Neural crest cell (in vitro differentiated cells): ENCODE measurements at places on chromosomes 12 and 14. TPM values are rescaled to one million over a fixed set of nuclear protein-coding genes. Genes with fewer than 3 reads are reported as not detected.

Gene SYCP3
- 0.36 TPM in 1 of 2 replicates, not detected in the other for total RNA-seq

Gene LRTM2
- 0.19 TPM in 1 of 2 replicates, not detected in the other for total RNA-seq

Gene KITLG
- total RNA-seq = 6.2 and 7.0 TPM in 2 replicates

Gene KCNC2
- total RNA-seq = not detected in 2 replicates

- H3K36me3 ChIP-seq = peaks cover 3% of the 10 kb centered on the region
- no peak for DNase-seq
- no peaks in the 10 kb centered on the region for H3K27me3 ChIP-seq
- H3K27ac ChIP-seq = no peak overlapping the region
- no peak overlapping the region for H3K4me3 ChIP-seq
Measured at GRCh38 chr12:45290216-45290605, 74.3 kb downstream of the ANO6 start.

DNA sequence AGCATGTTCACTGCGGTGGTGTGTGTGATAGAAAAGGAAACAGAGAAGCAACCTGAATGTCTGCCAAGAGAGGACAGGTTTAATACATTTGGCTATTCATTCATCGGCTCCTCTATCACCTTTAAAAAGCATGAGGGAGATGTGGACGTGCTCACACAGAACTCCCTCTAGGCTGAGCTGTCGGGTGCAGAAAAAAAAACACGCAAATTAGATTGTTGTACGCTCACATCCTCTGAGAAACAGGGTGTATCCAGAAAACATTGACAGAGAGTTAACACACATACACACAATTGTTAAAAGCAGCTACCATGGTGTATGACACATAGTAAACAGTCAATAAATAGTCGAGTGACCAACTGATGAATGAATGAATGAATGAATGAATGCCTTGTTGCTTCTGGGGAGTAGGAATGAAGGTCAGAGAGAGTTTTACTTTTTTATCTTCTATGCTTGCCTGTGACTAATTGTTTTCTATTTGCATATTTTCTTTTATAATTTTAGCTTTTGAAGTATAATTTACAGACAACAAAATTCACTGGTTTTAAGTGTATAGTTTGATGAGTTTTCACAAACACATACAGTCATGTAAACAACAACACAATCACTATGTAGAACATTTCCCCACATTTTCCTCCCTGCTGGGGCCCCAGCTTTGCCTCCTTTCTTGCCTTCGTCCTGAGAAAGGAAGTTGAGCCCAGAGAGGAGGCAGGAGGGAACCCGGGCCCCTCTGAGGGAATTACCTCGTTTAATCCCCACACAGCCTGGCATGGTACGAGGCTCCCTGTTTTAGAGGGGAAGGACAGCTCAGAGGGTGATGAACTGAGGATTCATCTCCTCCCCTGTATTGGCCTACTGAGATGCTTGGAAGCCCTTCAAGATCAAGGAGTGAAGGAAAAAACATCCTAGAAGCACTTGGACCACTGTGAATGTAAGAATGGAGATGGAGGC is 19.7 kb upstream of the FAM222A start:
- peaks cover 19% of the 10 kb centered on the region for H3K4me1 ChIP-seq
- H3K27ac ChIP-seq = no peak overlapping the region
- DNase-seq = no peak
- H3K27me3 ChIP-seq = peaks cover 7% of the 10 kb centered on the region
- no peaks in the 10 kb centered on the region for H3K36me3 ChIP-seq
- H3K4me3 ChIP-seq = no peak overlapping the region

- no peaks in the 10 kb centered on the region for H3K4me1 ChIP-seq
- no peak overlapping the region for H3K4me3 ChIP-seq
- no peak for DNase-seq
- H3K27ac ChIP-seq = no peak overlapping the region
- no peaks in the 10 kb centered on the region for H3K36me3 ChIP-seq
- H3K27me3 ChIP-seq = peaks cover 74% of the 10 kb centered on the region
Measured at GRCh38 chr12:54460317-54460923, 13.0 kb downstream of the GTSF1 start.

DNA sequence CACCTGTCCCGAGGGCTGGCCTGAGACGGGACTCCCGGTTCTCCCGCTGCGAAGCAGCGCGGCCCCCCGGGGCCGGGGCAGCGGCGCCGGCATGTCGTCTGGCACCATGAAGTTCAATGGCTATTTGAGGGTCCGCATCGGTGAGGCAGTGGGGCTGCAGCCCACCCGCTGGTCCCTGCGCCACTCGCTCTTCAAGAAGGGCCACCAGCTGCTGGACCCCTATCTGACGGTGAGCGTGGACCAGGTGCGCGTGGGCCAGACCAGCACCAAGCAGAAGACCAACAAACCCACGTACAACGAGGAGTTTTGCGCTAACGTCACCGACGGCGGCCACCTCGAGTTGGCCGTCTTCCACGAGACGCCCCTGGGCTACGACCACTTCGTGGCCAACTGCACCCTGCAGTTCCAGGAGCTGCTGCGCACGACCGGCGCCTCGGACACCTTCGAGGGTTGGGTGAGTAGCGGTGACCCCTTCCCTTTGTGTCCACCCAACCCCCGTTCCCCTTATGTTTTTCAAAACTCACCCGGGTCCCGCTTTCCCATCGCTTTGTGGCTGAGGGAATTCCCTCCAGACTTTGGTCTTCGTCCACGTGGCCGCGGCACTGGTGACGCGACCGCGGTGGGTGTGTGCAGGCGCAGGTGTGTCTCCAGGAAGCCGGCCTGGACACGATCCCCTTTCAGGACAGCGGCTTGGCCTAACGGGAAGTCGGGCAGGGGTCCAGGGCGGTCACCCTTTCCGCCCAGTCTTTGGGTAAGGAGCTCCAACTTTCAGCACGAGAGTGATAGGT is 826 bp downstream of the PRKCH start:
- no peak for DNase-seq
- H3K36me3 ChIP-seq = no peaks in the 10 kb centered on the region
- H3K27ac ChIP-seq = no peak overlapping the region
- peaks cover 3% of the 10 kb centered on the region for H3K4me1 ChIP-seq
